Globus pallidus (tissue), 1 donor: ENCODE measurements at places on chromosomes 16 and 17.

DNA sequence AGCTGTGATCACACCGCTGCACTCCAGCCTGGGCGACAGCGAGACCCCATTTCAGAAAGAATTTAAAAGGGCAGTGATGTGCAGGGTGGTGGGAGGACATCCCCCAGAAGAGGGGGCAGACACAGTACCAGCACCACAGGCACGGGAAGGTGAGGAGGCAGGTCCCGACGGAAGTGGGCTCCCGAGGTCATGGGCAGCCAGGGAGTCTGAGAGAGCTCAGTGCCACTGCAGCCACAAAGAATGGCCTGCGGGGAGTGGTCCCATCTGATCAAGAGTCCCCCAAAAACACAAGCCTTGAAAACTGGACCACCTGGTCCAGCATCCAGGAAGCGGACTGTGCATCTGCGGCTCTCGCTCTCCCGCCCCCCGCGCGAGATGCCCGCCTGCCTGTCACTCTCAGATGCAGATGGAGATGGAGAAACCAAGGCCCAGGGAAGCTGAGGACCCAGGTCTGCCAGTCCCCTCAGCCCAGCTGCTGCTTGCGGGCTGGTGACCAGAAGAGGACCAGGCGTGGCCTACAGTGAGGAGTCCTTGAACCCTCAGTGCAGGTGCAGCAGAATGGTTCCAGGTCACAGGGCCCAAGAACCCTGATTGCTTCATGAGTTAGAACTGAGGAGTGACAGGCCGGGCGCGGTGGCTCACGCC, 4.3 kb upstream of the CAPN15 start:
- no peak for DNase-seq

GRCh38 chr17:82356845-82357355, 2.1 kb upstream of the TEX19 start:
- DNase-seq: no peak

GRCh38 chr17:43995150-43995471, 9.3 kb upstream of the NAGS start:
- no peak for DNase-seq

- no peak for DNase-seq
Measured at GRCh38 chr17:17411692-17412091, 65.1 kb upstream of the MED9 start.

DNA sequence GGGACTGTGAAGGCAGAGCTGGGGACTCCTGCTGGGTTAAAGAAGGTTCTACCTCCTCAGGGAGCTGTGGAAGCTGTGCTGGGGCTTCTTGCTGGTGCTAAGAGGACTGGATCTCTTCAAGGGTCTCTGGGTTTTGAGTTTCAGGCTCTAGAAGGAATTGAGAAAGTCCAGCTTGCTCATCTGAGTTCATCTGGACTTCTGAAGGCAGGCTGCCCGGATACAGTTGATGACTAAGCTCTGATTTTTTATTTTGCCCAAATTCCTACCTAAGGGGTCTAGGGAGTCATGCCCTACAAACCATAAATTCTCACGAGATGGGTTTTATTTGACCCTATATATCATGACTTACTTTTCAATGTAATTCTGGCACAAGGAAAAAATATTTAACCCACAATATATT, 46.8 kb upstream of the TMEM97 start:
- no peak for DNase-seq
